ENCODE measurements at places on chromosomes 12 and 14.
A peak's percentile ranks its signal among the peaks of the same experiment; 100 is the strongest.

DNA sequence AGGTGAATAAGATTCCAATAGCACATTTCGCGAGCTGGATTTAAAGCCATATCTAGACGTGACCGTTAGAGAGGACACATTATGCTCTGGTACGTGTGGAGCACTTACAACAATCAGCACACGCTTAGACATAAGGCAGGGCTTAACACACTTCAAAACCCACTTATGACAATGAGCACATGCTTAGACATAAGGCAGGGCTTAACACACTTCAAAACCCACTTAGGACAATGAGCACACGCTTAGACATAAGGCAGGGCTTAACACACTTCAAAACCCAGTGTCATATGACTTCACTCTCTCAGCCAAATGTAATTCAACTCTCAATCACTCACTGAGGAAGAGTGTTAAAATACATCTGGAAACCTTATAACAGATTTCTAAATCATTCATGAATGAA is 11.2 kb upstream of the PLD4 start:
- peaks cover 3% of the 10 kb centered on the region for H3K27me3 ChIP-seq
- no peaks in the 10 kb centered on the region for H3K4me1 ChIP-seq
- no peak for DNase-seq
- H3K4me3 ChIP-seq: no peak overlapping the region

DNA sequence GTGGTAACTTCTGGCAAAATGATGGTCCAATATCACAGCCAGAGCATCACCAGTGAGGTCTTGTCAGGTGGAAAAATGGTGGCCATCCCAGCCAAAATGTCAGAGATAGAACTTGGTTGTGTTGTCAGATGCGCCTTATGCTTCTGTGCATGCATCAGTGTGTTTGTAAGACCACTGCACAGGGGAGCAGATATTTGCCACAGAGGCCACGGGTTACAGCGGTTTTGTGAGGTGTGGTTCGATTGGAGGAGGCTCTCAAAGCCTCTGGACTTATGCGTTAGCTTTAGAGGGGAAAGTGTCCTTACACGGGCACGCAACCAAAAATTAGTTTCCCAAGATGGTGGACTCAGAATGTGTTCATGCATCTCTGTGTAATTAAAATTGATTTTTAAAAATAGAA is 243.8 kb downstream of the ADGRD1 start:
- no peaks in the 10 kb centered on the region for H3K27me3 ChIP-seq
- no peaks in the 10 kb centered on the region for H3K4me1 ChIP-seq
- no peak overlapping the region for H3K4me3 ChIP-seq
- no peak overlapping the region for H3K27ac ChIP-seq
- DNase-seq: no peak

- no peaks in the 10 kb centered on the region for H3K27me3 ChIP-seq
- H3K4me3 ChIP-seq: no peak overlapping the region
- no peaks in the 10 kb centered on the region for H3K36me3 ChIP-seq
Measured at GRCh38 chr14:27995691-27996090, 770.9 kb upstream of the FOXG1 start.

GRCh38 chr12:27535318-27535717 is 11.3 kb downstream of the PPFIBP1 start:
- no peak for DNase-seq
- H3K27me3 ChIP-seq: no peaks in the 10 kb centered on the region
- no peaks in the 10 kb centered on the region for H3K36me3 ChIP-seq
- no peak overlapping the region for H3K27ac ChIP-seq

- H3K4me3 ChIP-seq: no peak overlapping the region
- no peaks in the 10 kb centered on the region for H3K36me3 ChIP-seq
- DNase-seq: no peak
- peaks cover 11% of the 10 kb centered on the region for H3K4me1 ChIP-seq
Measured at GRCh38 chr14:103186909-103187586, 63.8 kb downstream of the TNFAIP2 start.

DNA sequence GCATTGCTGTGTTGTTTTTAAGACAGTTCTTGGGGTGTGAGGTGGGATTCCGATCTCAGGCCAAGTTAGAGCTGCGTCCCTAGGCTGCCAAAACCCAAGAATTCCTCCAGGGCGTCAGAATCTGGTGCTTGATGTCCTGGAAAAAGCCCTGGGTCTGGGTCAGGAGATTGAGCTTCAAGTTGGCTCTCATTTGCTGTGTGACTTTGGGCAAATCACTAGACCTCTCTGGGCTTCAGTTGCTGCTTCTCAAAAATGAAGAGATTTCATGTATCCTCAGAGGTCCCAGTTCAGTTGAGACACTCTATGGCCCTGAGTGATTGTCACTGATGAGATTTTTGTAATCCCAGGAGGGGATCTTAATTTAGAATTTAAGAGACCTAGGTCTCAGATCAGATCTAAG is 1.9 kb downstream of the WSCD2 start:
- H3K4me1 ChIP-seq: peaks cover 11% of the 10 kb centered on the region
- no peak overlapping the region for H3K27ac ChIP-seq
- H3K4me3 ChIP-seq: no peak overlapping the region
- DNase-seq: no peak
- H3K27me3 ChIP-seq: peaks cover 55% of the 10 kb centered on the region
- H3K36me3 ChIP-seq: no peaks in the 10 kb centered on the region

DNA sequence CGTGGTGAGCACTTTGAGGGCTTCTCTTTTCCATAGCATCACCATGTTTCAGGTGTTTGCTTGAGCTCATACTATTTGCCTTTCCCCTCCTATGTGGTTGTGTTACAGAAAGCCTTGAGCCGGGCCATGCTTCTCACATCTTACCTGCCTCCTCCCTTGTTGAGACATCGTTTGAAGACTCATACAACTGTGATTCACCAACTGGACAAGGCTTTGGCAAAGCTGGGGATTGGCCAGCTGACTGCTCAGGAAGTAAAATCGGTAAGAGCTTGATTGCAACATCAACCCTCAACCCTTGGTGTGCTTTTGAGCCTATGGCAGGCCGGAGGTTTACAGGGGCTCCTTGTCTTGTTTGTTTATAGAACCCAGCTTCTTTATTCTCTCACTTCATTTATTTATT is 8.1 kb downstream of the LETMD1 start:
- H3K27me3 ChIP-seq: no peaks in the 10 kb centered on the region
- peaks cover 5% of the 10 kb centered on the region for H3K4me1 ChIP-seq
- DNase-seq: peak; percentile 57
- H3K36me3 ChIP-seq: peaks cover 99% of the 10 kb centered on the region
